ENCODE measurements at places on chromosomes 16 and 17. TPM values are rescaled to one million over a fixed set of nuclear protein-coding genes. Genes with fewer than 3 reads are reported as not detected.

CDRT15L2 gene
- total RNA-seq: not detected

TEKT1 gene
- 0.05 TPM for total RNA-seq

PMP22 gene
- 12.5 TPM for total RNA-seq

SPNS2 gene
- total RNA-seq: 3.4 TPM

RASL10B gene
- 0.76 TPM for total RNA-seq

C1QTNF1 gene
- total RNA-seq: 2.2 TPM

NXN gene
- total RNA-seq: 16.8 TPM

SUZ12 gene
- 24.3 TPM for total RNA-seq

CACNG3 gene
- under 0.01 TPM for total RNA-seq

HEATR9 gene
- 0.05 TPM for total RNA-seq

DUSP3 gene
- total RNA-seq: 12.2 TPM

SLC5A2 gene
- total RNA-seq: 0.14 TPM

VTN gene
- total RNA-seq: 0.09 TPM

RNF157 gene
- 0.61 TPM for total RNA-seq

NOTUM gene
- total RNA-seq: 0.66 TPM

ATP2A1 gene
- total RNA-seq: 0.57 TPM

KRT33B gene
- total RNA-seq: 1.7 TPM

CCL17 gene
- total RNA-seq: 32.6 TPM

ZACN gene
- 1.5 TPM for total RNA-seq

CDIP1 gene
- 15.7 TPM for total RNA-seq

GPS2 gene
- total RNA-seq: 49.2 TPM

MC1R gene
- 0.99 TPM for total RNA-seq

KRTAP9-2 gene
- not detected for total RNA-seq

FBXW10 gene
- total RNA-seq: 0.09 TPM

TOM1L1 gene
- 15.0 TPM for total RNA-seq

DRC3 gene
- 1.3 TPM for total RNA-seq

CCL23 gene
- total RNA-seq: 0.61 TPM

NPW gene
- total RNA-seq: 0.66 TPM

TNFRSF17 gene
- 3.3 TPM for total RNA-seq

NUDT16L1 gene
- total RNA-seq: 35.4 TPM
